Epithelial cell of alveolus of lung (primary cell): ENCODE measurements at places on chromosomes 16 and 17. TPM values are rescaled to one million over a fixed set of nuclear protein-coding genes. Genes with fewer than 3 reads are reported as not detected.

Gene CNTNAP1
- total RNA-seq = 18.4 and 37.0 TPM in 2 replicates

Gene MYADML2
- not detected in 2 replicates for total RNA-seq

Gene COQ9
- 27.2 and 44.6 TPM in 2 replicates for total RNA-seq

Gene NHLRC4
- total RNA-seq = 2.2 and 13.1 TPM in 2 replicates

Gene CEMP1
- not detected in 2 replicates for total RNA-seq

Gene SLC46A1
- 2.3 and 4.9 TPM in 2 replicates for total RNA-seq

Gene CTRB1
- not detected in 2 replicates for total RNA-seq

Gene DRC3
- 0.40 and 1.4 TPM in 2 replicates for total RNA-seq

Gene DOC2B
- total RNA-seq = not detected in 2 replicates

Gene IGF2BP1
- 13.3 and 17.2 TPM in 2 replicates for total RNA-seq

Gene SNN
- total RNA-seq = 6.3 and 17.8 TPM in 2 replicates

Gene NAGLU
- 55.0 and 60.8 TPM in 2 replicates for total RNA-seq
